Amygdala (tissue), 56 donors: ENCODE measurements at places on chromosomes 12 and 14.

- DNase-seq, result no peak
These were observed 66.3 kb downstream of the B4GALNT3 start for GRCh38 chr12:526089-526488.

DNA sequence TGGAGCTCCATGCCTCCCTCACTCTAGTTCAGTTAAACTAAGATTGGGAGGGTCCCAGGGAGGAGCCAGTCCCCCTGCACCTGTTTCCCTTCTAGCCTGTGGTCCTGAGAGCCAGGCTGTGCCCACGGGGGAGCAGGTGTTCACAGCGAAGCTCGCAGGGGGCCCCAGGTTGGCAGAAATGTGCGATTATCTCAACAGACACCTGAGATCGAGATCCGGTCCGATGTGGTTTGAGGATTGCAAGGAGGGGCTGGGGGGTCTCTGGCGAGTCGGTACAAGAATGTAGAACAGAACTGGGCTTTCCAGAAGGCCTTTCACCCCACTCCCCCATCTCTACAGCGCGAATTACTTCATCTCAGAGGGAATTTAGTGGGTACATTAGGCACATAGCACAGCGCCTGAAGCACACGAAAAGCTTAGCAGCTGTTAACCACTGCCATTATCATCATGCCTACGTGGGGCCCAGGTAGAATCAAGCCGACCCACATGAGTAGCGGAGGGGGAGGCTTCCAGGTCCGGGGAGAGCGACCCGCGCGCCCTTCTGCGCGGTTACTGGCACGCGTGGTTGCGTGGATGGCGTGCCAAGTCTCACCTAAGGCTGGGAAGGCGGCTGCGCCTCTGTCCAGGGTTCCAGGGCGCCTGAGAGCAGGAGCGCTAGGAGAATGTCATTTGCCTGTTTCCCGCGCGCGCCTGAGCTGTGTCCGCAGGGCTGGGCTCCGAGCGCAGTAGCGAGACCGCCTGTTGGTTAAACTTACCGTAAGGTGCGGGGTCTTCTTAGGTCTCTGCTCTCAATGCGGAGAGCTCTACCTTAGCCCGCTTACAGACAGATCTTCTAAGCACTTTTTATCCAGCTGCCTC, 1539.5 kb upstream of the TMEM132C start:
- no peak for DNase-seq

DNA sequence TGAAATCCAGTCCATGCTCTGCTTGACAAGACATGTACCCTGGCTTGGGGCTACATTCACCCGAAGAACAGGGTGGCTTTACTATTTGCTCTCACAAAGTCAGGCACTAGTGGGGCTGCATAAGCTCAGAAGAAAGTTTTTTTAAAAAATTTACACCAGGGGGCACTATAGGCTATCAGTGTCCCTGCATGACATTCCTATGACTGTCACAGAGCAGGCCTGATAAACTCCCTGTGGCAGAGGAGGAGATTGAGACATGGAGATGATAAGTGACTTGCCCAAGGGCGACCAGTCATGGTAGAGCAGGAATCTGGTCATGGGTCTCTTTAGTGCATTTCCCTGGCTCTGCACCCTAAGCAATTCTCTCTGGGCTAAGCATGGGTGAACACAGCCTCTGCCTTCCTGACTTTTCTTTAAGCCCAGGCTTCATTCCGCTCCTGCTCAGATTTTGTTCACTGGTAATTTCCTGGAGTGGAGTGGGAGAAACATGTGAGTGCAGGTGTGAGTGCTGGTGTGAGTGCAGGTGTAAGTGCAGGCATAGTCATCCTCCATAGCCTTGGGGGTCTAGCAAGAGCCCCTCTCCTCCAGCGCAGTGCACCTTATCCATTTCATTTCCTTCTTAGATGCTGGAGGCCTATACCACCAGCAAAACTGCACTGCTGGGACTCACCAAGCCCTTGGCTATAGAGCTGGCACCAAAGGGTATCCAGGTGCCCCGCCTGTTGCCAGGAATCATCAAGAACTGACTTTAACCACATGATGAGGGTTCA, 91.6 kb downstream of the DHRS2 start:
- DNase-seq, result no peak

DNA sequence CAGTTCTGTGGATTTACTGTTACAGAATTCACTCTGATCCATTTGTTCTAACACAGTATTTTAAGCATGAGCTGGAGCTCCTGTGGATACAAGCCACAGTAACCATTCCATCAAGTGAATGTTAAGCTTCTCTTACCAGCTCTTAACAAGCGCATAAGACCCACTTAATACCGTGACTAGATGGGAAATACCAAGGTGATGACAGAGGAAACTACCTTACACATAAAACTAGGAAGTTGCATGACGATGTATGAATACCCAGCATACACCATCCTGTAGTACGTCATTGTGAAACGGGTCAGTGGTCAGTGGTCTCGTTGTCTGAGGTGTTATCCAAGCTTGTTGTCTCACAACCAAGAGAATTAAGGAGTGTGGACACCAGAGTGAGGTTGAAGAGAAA, 2.0 kb upstream of the GALC start:
- no peak for DNase-seq

GRCh38 chr12:108641446-108642268, 8.0 kb upstream of the SELPLG start:
- DNase-seq, result no peak

DNA sequence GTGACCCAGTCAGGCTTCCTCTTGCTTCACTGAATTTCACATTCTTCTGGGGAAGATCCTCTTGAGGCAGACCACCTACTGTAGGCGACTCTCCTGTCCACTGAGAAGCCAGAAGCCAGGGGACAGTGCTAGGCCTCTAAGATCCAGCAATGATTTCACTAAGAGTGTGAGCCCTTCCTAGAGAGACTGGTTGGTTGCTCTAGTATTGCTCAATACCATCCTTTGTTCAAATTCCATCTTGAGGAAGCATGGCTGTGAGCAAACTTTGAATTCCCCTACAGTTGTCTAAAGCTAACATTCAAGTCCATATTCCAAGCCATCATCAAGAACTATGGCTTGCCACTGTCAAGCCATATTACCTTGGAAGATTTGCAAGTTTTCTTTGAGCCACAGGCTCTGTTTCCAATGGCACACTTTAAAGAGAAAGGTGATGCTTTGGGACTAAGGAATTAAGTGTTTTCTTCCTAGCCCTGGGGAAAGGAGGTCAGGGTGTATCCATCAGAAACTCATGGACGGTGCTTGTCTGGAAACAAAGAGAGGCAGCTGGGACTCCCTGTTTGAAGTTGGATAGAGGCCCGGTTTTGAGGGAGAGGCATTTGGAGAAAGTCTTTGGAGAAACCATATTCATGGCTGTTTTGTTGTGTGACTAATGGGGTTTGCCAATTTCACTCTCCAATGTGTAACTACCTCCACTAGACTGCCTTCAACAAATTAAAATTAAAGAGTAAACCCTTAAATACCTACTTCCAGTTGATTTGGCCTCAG, 1217.9 kb downstream of the VRK1 start:
- no peak for DNase-seq

DNA sequence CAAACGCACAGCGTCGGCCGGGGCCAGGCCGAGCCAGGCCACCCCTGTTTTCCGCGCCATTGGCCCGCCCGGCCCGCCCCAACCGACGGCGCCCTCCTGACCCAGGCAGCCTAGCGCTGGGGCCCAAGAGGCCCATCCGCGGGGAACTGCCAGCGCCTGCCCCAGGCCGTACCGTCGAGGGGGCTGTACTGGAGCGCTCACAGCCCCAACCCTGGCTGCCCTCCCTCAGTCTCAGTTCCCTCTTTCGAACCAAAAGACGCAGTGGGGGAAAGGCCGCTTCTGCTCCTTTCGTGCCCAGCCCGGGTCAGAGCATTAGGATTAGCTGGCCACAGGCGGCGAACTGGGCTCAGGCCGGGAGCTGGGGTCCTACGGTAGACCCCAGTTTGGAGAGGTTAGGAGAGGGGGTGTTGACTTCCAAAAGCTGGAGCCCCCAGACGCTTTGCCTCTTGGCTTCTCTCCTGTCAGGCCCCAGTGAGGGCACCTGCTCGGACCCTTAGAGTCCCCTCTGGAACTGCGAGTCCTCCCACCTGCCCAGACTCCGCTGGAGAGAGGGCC, 1.9 kb downstream of the NKX2-1 start:
- no peak for DNase-seq

- no peak for DNase-seq
These were observed 166.7 kb upstream of the PWP1 start for GRCh38 chr12:107518868-107519267.

GRCh38 chr14:85444635-85445034, 85.3 kb upstream of the FLRT2 start:
- DNase-seq, result no peak

DNA sequence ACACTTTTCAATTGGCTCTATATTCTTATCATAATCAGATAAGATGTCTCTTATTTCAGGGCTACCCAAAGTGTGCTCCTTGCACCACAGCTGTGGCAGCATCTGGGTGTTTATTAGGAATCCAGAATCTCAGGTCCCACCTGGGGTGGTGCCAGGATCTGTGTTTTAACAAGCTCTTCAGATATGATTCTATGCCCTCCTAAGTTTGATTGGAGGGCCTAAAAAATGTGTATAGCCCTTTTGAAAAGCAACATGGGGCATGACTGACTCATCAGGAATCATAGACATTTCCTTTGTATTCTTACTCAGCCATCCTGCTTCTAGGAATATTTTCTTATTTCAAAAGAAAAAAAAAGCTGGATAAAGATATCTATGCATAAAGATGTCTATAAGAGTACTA, 103.1 kb downstream of the HELB start:
- no peak for DNase-seq

GRCh38 chr12:54404061-54405004, 14.7 kb downstream of the ITGA5 start:
- no peak for DNase-seq

DNA sequence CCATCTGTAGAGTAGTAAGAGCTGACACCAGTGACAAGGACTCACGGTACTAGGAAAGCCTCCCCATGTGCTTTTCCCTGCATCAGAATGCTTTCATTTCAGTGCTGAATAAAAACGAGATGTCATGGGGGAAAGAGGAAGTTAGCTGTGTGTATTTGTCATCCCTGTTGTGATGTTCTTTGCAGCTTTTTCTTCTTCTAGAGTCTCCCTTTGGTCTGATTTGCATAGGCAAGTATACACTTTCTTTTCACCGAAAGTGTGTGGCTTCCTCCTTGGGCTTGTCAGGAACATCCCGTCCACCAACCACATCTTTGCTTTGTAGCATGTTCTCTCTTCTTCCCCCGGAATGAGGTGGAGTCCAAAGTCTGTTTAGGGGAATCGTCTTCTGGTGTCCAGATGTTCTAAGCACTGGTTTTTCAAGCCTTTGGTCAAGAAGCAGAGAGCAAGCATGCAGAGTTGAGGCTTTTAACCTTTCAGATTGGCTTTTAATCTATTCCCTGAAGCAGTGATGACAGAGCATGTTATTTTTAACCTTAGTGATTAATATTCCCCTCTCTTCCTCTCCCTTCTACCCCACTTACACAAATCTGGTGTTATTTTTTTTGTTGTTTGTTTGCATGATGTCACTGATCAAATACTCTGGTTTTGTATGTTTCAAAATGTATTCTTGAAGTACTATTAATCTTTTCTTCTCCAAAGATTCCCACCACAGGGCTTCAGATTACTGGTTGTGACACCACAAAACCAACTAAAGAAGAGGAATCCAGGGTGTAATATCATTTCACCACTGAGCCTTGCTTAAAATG, 163.4 kb downstream of the SAMD4A start:
- DNase-seq, result no peak

GRCh38 chr12:98280621-98281020, 234.8 kb upstream of the TMPO start:
- no peak for DNase-seq

DNA sequence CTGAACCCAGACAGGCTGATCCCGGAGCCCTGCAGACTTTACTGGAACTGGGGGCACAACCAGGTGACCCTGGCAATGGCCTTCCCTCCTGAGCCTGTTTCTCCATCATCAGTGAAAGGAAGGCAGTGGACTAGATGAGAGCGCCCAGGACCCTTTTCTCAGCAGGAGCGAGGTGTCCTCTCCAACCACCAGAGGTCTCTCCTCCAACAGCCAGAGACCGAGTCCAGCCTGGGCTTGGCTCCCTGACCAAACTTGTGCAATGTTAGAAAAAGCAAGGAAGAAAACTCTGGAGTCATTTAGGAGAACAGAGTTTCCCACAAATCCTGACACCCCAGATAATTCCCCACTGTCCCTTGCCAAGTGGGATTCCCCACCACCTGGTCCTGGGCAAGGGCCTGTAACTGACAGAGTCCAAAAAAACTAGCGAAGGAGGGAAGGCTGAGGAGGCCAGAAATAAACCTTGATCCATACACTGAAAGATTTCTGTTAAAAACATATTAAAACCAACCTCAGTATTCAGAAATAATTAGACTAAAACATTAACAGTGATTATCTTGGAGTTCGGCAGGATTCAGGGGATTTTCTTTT, 9.0 kb downstream of the RPS6KL1 start:
- DNase-seq, result peak; percentile 59

- DNase-seq, result no peak
These were observed 1349.1 kb downstream of the TMEM121 start for GRCh38 chr14:106875503-106875902.

- DNase-seq, result peak; percentile 60
These were observed 880 bp upstream of the FLRT2 start for GRCh38 chr14:85528897-85529631.

DNA sequence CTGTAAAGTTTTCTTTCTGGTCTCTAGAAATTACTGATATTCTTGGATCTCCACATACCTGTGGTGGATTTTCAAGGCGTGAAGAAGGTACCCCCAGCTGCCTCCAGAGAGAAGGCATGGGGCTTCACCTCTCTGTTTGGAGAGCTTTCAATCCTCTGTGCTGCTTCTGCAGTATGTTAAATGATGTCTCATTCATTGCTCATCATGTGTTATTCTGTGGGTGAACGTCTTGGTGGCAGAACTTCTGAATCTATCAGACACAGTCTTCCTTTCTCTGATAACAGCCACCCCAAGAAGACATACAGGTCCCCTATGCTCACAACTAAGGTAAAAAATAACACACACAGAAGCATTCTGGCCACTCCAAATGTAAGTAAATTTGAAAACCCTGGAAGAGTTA, 221.3 kb upstream of the TMEM260 start:
- no peak for DNase-seq

DNA sequence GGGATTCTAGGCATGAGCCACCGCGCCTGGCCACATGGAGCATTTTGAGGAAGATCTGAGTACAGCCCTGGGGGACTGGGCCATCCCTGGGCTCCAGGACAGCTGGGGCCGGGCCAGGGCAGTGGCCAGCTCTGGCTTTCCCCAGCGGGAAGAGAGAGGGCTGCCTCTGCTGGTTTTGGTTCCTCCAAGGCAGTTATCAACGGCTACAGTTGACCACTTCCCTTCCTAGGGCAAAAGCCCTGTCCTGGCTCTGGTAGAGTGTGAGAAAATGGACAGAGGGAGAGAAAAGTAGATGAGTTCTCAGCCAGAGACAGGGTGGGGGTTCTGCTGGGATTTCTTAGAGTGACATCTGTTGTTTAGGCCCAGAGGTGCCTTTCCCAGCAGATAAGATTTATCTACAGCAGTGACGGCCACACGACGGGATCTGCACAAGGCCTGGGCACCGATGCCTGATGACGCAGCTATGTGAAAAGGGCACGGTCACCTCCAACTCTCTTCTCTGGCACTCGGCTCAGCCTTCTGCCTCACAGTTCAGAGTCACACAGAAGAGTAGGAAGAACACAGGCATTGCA, 5.5 kb upstream of the HVCN1 start:
- no peak for DNase-seq

- no peak for DNase-seq
These were observed 4.3 kb upstream of the RAD52 start for GRCh38 chr12:953776-954175.
